Stimulated activated CD8-positive, alpha-beta memory T cell treated with anti-CD3 and anti-CD28 coated beads, Interleukin-15, amount 100 ng/mL, for 24 hours (primary cell): ENCODE measurements at places on chromosomes 6 and 20.

- DNase-seq, result no peak
Measured at GRCh38 chr20:58892932-58893224, 40.4 kb downstream of the GNAS start.

DNA sequence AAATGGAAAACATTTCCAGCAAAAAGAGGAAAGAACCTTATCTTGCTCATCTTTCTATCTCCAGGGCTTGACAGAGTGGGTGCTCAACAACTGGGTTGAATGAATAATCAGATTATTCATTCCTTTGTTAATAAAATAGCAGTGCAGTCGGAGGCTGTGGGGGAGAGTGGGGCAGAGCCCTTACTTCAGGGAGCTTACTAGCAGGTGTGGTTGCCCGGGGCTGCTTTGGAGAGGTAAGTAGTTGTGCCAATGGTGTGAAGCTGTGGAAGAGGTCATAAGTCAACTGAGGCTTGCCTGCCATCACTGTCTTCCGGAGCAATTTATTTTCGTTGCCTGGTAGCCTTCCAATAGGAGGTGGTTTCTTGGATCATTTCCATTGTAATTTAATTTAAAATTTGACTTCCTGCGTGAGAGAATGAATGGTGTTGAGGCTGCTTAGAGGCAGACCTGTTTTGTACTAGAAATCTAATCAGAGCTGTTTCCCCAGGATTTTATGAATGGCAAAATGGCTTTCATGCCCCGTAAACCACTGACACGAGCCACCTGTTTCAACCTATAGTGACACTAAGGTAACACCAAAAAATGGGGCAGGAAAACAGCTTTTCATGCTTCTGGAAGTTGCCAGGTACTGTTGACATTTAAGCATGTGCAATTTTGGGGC is 51.4 kb downstream of the ZDHHC14 start:
- no peak for DNase-seq

DNA sequence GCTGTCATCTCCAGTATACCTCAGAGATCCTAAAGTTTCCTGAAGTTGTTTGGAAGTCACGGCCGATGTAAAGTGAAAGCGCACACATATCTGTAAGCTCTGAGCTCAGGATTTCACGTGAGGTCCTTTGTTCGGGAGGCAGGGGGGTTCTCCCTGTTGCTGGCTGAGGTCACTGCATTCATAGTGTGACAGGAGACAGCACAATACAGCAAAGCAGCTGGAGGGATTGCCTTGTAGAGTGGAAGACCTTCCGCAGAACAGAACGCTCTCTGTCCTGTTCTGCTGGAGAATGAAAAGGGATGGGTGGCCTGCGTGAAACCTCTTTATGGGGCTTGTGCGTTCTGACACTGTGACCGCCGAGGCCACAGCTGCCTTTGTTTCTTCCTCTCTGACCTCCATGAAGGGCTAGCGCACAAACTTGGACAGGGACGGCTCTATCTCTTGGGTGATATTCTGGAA is 13.4 kb upstream of the SERPINB1 start:
- DNase-seq, result no peak

DNA sequence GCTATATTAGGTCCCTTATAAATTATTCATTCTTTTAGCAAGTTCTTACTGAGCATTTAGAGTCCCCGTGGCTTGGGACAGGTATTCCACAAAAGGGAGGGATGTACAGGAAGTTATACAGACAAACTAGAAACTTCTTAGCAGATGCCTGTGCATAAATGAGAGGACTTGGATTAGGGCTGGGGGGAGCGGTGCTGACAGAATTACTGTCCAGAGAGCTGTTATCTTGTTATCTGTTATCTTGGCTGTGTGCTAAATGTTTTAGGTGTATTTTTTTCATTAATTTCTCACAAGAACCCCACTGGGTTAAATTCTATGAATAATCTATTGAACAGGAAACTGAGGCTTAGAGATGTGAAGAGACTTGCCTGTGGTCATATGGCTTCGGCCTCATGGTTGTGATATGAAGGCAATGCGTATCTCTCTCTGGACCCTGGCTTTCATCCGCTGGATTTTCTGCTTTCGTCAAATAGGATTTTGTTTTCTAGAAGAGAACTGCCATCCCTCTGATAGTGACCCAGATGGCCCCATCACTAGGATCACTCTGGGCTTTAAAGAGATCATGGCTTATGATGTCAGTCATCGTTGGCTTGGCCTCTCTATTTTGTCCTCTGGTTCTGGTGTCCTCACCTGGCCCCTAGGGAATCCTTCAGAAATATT is 32.3 kb upstream of the RREB1 start:
- no peak for DNase-seq

DNA sequence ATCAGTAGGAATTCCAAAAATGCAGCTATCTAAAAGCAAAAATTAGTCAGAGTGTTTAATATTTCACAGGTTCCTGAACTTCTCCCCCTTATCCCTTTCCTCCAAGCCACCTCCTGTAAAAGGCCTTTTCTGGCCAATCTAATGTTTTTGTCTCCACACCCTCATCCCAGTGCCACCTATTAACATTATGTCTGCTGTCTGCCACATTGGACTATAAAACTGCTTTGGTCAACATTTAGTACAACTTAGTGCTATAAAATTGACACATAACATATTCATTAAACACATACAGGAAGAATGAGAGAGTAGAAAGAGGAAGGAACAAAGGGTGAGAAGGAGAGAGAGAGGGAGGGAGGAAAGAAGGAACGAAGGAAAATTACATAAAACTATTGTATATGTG is 47.7 kb downstream of the MMUT start:
- DNase-seq, result no peak

DNA sequence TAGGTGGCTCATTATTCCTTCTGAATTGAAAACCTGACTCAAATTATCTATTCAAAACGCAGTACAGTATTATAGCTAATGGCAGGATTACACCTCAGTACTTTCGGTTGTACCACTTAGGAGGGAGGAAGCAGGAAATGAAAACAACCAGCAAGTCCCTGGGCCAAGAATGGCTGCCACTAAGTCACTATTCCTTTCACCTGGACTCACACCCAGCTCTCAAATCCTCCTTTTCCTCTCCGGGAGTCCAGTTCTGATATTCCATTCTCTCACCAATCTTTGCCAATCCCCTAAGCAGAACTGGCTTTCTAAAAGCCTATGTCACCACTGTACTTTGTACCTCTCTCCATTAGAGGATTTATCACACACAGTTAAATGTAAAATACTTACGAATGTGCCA is 20.6 kb downstream of the TMEM242 start:
- DNase-seq, result no peak

DNA sequence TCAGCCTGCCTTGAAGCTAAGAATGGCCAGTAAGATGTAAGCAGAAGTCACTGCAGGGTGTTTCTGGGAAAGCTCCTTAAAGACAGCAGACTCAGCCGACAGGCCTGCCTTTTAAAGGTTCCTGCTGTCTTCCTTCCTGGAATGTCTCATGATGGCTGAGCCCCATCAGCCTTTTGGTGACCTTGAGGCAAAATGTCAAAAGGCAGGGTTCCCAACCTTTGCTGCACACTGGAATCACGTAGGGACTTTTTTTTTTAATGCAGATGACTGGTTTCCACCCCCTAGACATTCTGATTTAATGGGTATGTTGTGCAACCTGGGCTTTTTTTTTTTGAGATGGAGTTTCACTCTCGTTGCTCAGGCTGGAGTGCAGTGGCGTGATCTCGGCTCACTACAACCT is 11.6 kb downstream of the MDGA1 start:
- no peak for DNase-seq

DNA sequence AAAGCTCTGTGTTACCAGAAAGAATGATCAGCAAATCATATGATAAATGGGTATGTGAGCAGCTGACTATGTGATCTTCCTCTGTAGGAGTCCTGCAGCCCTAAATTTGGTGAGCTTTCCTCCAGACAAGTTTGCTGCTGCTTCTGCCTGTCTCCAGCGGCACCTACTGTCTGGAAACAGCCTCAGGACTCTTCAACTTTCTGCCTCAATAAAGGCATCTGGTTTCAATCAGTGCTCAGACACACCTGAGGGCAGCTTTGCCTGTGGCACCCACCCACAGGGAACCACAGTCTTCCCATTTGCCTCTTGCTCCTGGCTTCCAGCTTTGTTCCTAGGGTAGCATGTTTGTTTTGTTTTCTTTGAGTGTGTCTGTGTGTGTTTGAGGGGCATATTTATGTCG is 727.9 kb upstream of the MAN1A1 start:
- no peak for DNase-seq

DNA sequence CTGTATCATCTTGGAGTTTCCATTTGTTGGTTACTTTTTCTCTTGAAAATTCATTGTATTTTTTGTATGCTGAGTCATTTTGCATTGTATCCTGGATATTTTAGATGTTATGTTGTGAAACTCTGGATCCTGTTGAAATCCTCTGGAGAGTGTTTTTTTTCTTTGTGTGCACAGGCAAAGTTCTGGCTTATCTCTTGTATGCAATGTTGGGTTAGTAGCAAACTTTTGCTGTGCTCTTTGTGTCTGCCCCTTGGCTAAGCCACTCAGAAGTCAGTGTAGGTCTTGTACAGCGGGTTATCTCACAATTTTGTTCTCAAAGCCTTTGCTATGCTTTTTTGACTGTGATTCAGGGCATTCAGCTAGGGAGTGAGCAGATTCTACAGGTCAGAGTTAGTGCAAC is 29.1 kb upstream of the LMBRD1 start:
- DNase-seq, result no peak

DNA sequence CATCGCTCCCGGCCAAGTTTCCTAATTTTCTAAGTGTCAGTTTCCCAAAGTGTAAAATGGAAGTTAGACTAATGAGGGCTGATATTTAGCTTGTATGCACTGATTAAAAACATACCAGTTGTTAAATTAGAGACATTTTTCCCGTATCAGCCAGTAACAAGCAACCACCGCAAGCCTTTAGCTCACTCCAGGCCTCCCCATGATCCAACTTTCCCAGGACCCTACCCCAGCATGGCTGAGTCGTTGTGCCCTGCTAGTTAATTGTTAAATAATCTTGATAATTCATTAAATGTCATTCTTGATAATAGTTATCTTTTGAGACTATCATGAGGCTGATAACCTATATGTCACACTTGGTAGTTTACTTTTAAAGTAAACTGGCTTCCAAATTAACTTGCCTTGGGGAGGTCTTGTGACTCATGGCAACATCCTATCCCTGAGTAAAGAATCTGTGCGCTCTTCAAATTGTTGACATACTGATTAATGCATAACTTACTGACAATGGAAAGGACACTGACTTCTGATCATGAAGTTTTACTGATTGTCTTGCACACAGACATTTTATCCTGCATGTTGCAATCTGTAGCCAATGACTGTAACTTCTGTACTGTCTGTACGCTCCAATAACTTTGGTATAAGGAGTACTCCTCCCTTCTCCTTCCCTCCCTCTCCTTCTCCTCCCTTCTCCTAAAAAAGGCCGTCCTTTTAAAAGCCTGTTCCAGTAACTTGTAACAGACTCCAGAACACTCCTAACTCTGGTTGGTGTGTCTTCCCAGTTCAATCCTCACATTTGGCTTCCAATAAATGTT is 6.3 kb upstream of the GTF3C6 start:
- DNase-seq, result no peak

GRCh38 chr20:17579369-17580039 is 9.6 kb downstream of the DSTN start:
- no peak for DNase-seq

GRCh38 chr6:51429017-51429712 is 610.5 kb downstream of the TFAP2B start:
- no peak for DNase-seq

DNA sequence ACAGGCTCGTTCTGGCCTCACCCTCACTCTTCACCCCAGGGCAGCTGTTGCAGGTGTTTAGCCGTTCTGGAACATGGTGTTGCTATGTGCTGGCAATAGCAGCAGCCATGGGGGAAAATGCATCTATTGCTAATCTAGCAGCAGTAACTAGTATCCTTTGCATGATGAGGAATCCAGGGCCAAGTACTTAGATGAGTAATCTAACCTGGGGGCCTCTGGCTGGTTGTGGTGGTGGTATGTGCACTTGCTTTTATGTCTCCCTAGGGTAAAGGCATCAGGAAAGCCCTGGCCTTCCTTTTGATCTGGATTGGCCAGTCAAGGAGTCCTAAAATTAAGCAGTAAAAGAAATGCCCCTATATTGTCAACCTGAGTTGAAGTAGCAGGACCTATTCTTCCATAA is 594.5 kb upstream of the MAP3K7 start:
- no peak for DNase-seq
